ENCODE measurements at places on chromosomes 3 and 15.

DNA sequence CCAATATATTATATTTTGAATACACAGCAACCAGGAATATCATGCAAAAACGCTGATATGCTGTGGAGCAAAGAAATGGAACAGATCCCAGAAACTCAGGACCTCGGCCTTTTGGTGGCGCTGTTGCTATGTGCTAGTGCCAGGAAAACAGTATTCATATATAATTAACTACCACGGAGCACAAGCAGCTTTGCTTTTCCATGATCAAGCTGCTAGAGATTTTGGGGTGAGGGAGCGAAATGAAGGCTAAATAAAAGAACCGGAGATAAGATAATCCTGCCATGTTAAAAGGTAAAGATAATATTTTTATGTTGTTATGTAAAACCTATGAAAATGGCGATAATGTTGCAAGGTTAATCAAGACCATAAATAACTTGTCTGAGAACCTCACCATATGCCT, 157.7 kb upstream of the FAM3D start:
- DNase-seq: peak; percentile 16

DNA sequence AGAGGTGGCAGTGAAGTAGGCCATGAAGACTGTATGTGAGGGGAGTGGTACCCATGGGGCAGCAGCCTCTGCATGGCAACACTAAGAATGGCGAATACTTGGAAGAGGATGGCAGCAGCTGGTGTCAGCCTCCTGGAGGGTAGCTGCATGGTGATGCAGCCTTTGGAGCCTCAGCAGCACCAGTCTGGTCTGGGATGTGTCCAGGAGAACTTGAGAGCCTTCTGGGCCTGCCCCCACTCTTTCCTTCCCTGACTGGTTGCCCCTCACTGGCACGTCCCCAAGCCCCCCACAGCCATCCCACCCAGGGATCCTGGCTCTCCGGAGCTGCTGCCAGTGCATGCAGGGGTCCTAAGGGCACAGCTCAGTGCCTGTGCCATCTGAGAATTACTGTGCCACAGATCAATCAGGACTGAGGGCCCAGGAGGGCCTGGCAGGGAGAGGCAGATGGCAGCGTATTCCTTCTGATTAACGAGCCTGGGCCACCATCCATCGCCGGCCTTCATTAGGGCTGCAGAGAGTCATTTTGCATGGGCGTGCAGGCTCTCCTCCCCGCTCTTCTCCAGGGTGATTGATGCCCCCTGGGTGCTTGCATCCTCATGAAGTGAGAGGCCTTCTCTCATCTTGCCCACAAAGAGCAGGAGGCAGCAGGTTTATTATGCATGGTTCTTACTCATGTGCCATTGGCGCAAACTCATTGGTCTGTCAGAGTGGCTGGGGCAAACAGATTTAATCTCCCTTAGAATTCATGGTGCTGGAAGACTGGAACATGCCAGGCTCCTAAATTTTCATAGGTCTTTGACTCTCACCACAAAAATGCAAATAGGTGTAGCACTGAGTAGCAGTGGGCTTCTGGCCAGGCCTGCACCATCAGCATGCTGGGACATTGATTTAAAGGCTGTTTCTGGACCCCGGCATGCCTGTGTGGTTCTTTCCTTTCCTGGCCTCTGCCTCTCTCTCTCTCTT, 116.8 kb downstream of the EPHB1 start:
- DNase-seq: no peak

- no peak for DNase-seq
Observed at GRCh38 chr15:74173380-74174218, at the start of gene ISLR. Gene ISLR, plus strand, starts transcription at chr15:74173710. Its CDS starts 1,149 bp downstream, at chr15:74174859.

GRCh38 chr3:108940568-108941263, 13.0 kb downstream of the GUCA1C start:
- no peak for DNase-seq

- DNase-seq: no peak
Observed at GRCh38 chr3:78894787-78895186, 873.0 kb downstream of the ROBO1 start.

GRCh38 chr15:94456226-94456625, 224.9 kb downstream of the MCTP2 start:
- DNase-seq: no peak

DNA sequence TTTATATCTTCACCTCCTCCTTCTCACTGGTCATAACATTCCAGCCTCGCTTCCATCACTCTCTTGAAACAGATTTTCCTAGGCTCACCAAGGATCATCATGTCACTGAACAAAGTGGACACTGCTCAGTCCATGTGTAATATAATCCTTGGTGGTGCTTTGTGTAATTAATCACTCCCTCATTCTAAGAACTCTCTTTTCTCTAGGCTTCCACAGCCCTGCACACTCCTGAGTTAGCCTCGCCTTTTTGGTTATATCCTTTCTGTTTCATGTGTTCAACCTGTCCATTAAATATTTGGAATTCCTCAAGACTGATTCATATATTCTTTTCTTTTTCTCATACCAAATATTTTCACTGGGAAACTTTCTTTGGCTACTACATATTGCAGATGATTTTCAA, 440.8 kb downstream of the PYDC2 start:
- DNase-seq: no peak

DNA sequence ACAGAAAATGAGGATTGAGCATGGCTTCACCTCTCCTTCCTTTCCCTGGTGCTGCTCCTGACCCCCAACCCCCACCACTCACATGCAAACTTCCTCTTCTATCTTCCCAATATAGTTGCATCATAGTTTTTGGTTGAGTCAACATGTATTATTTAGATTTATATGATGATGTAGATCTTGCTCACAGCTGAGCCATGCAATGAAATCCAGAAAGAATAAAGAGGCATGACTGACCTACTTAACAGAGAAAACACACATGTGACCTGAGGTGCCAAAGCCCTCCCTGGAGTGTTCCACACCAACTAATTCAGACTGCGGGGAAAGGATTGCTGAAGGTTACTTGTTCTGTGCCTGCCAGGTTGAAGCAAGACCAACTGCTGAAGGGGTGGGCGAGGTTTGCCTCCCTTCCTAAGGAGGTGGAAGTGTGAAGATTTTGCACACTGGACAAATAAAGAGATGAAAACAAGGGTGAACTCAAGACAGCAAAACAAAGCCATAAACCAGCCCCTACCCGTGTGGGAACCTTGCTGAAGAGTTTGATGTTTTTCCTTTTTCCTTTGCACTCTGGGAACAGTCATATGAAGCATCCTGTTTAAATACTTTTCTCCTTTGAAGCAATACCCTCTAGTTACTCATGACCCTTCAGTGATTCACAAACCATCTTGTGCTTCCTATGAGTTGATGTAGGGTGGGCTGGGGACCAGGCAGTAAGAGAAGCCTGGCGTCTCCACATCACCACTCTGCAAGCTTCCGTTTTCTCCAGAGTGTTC, 155.2 kb upstream of the UBE2E1 start:
- no peak for DNase-seq

DNA sequence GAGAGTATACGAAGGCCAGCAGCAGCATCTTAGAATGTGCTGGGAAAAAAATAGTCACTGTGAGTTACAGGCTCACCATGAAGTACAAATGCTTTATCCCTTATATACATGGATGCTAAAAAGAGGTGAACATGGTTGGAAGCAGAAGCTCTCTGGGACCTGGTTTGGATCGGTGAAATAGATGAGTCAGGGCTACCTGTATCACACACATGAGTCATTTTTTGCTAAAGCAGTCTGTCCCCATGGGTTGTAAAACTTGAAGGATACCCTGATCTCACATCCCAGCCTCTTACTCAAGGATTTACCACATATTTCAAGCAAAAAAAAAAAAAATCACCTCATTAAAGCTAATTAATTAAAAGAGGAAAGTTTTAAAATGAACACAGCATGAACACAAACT, 6.9 kb upstream of the SERPINI2 start:
- no peak for DNase-seq

DNA sequence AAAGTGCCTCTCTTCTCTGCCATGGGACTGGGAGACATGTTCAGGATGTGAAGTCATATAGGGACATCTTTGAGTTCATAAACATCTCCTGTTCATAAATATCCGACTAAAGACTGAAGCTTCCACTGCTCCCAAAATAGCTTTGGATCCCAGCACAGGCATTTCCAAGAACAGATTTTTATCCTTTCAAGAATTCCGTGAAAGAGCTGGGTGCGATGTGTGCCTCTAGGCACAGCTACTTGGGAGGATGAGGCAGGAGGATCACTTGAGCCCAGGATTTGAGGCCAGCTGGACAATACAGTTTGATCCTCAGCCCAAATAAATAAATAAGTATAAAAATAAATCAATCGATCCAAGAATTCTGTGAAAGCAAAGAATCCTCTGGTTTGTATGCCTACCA, 6.7 kb upstream of the ISLR2 start:
- DNase-seq: no peak

GRCh38 chr15:67181221-67181639, 73.2 kb downstream of the AAGAB start:
- DNase-seq: no peak

- DNase-seq: no peak
Observed at GRCh38 chr3:113086560-113087461, 96.0 kb downstream of the GTPBP8 start.

- DNase-seq: no peak
Observed at GRCh38 chr3:27345493-27345892, 23.7 kb downstream of the NEK10 start.

GRCh38 chr3:61522060-61522459, 39.3 kb upstream of the PTPRG start:
- DNase-seq: no peak

DNA sequence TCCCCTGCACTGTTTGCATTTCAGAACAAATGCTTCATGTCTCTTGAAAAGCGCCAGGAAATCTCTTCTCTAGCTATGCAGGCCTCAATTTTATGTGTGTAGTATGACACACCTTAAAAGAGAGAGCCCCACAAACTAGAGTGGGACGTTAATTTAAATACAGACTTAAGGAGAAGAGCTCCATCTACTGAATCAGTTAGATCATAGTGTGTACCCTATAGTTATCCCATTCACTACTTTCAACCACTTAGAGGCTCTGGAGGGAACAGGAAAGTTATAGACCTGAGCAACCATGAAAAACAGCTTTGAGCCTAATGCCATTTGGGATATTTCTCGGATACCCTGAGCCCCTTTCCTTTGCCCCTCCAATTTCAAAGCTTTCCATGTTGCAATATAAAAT, 153.7 kb downstream of the TIGIT start:
- no peak for DNase-seq

- no peak for DNase-seq
Observed at GRCh38 chr15:68183616-68184315, 21.4 kb downstream of the CALML4 start.

- no peak for DNase-seq
Observed at GRCh38 chr3:184218814-184219213, 10.6 kb upstream of the VWA5B2 start.

- no peak for DNase-seq
Observed at GRCh38 chr3:171514466-171514865, 54.3 kb upstream of the TNIK start.
